ENCODE measurements at places on chromosomes 2 and 18.
A peak's percentile ranks its signal among the peaks of the same experiment; 100 is the strongest.

GRCh38 chr2:133040170-133040569 lies 370.2 kb upstream of the LYPD1 start:
- no peak for DNase-seq

GRCh38 chr18:33578518-33579348 lies 714 bp downstream of the ASXL3 start:
- DNase-seq: no peak

- DNase-seq: no peak
Measured at GRCh38 chr2:107585851-107586250, 240.8 kb upstream of the RGPD4 start.

- no peak for DNase-seq
Measured at GRCh38 chr2:204505946-204506345, 39.3 kb upstream of the PARD3B start.

DNA sequence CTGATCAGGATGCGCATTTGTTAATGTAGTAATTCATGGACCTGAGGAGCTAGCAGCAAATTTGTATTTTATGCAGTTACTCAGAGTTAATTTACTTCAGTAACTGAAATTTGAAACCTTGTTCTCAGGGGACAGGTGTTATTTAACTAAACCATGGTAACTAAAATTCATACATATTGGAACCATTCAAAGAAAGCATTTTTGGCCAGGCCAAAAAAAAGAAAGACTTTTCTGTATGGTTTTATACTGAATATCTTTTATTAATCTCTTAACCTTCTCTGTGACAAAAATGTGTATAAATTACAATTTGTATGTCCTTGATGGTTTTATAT lies 4.4 kb upstream of the KLHL23 start:
- DNase-seq: no peak

GRCh38 chr2:111896576-111896975 lies 1.8 kb upstream of the MERTK start:
- DNase-seq: no peak

GRCh38 chr2:220590476-220590875 lies 963.0 kb downstream of the SLC4A3 start:
- DNase-seq: no peak

- no peak for DNase-seq
Measured at GRCh38 chr2:40751981-40752380, 300.1 kb upstream of the SLC8A1 start.

- no peak for DNase-seq
Measured at GRCh38 chr2:45263147-45263546, 253.9 kb upstream of the SIX2 start.

DNA sequence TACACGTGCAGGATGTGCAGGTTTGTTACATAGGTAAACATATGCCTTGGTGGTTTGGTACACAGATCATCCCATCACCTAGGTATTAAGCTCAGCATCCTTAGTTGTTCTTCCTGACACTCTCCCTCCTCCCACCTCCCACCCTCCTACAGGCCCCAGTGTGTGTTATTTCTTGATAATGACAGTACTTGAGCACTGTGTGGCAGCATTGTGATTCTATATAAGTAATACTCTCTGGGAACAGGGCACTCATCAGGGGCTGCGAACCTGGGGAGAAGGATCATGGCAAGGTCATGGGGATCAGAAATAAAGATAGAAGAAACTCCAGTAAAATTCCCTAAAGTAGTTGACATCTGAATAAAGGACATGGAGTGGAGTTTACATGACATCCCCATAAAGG lies 1256.2 kb upstream of the CRIM1 start:
- no peak for DNase-seq

- DNase-seq: no peak
Measured at GRCh38 chr2:219323434-219323833, 9.1 kb downstream of the RESP18 start.

GRCh38 chr2:191983186-191983585 lies 136.3 kb upstream of the CAVIN2 start:
- DNase-seq: no peak

DNA sequence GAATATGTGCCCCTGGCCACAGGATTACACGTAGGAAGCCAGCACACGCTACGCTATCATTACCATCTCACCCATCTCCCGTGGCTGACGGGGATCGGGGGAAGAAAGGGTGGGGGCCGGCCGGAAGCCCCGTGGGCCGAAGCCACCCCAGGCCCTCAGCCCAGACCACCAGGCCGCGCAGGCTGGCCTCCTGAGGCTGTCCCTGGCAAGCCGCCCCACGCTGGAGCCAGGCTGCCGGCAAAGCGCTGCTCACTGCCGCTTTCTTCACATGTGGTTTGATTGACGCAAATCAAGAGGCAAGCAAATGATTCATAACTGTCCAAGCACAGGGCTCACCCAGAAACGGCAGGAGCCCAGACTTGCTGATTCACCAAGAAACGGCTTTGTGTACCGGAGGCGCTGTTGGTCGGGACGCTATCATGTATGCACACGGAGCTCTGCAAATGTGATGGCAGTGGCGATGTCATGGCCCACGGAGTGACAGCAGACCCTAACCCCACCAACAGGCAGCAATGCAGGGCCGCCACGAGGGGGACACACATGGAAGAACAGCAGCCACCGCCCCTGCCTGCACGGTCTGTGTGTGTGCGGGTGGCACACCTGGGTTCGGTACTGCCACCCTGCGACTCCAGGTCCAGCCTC lies 125.7 kb downstream of the HDAC4 start:
- DNase-seq: peak; percentile 63

DNA sequence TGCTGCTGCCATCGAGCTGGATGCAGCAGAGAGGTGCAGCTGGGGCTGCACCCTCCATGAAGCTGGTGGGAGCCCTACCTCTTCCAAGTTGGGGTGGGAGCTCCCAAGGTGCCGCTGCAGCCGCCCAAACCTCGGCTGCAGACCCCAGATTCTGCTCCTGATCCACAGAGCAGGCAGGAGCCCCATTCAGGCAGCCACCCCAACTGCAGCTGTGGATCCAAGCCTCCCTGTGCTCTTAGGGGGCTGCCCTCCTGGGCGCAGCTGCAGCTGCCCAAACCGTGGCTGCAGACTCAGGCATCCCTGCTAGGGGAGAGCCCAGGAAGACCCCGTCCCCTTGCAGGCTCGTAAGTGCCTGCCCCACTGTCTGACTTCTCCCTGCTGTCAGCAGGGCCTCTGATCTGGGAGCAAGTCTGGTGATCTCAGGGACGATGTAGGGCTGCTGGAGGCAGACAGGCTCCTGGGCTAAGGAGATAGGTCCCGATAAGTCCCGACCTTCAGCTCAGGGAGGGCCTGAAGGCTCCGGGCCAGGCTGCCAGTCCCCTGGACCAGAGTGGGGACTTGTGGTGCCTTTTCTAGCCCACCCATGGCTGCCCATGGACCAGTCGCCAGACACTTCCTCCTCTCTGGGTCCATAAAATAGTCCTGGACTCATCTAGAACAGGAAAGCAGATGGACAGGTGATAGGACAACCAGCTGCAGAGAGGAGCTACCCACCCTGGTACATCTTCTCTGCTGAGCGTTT lies 767.1 kb upstream of the CDH7 start:
- DNase-seq: no peak

DNA sequence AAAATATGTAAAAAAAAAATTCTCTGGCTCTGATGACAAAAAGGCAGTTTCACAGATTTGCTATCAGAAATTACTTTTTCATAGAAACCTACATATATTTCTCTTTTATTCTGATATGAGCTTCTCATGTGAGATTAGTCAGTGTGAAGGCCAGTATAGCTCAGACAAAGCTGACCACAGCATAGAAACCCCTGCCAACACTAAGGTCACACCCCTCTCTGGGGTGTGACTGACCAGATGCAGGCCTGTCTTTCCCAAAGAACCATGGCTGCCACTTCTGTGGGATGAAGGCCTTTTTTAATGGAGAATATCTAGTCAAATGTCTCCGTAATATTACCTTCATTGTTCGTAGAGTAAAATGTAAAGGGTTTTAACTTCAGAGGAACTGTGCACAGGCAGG lies 330.3 kb upstream of the KCNJ3 start:
- no peak for DNase-seq

DNA sequence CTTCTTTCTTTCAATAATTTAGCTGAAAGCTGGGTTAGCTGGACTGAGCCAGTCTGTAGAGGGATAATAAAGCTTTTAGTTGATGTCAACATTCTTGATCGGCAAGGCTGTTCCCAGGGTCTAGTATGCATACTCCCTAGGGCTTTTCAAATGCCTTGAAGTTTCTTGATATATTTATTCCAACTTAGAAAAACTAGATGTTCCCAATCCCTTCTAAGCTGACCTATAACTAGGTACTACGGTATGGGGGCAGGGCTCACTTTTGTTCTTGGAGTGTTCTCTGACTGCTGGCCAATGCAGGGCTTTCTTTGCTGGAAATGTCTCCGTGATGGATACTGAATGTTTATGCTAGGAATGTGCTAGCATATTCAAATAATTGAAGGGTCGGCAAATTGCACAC lies 258.6 kb upstream of the TANK start:
- DNase-seq: no peak

GRCh38 chr2:168182550-168183249 lies 64.7 kb downstream of the STK39 start:
- DNase-seq: no peak

- no peak for DNase-seq
Measured at GRCh38 chr2:70775141-70775540, 7.1 kb upstream of the ADD2 start.

DNA sequence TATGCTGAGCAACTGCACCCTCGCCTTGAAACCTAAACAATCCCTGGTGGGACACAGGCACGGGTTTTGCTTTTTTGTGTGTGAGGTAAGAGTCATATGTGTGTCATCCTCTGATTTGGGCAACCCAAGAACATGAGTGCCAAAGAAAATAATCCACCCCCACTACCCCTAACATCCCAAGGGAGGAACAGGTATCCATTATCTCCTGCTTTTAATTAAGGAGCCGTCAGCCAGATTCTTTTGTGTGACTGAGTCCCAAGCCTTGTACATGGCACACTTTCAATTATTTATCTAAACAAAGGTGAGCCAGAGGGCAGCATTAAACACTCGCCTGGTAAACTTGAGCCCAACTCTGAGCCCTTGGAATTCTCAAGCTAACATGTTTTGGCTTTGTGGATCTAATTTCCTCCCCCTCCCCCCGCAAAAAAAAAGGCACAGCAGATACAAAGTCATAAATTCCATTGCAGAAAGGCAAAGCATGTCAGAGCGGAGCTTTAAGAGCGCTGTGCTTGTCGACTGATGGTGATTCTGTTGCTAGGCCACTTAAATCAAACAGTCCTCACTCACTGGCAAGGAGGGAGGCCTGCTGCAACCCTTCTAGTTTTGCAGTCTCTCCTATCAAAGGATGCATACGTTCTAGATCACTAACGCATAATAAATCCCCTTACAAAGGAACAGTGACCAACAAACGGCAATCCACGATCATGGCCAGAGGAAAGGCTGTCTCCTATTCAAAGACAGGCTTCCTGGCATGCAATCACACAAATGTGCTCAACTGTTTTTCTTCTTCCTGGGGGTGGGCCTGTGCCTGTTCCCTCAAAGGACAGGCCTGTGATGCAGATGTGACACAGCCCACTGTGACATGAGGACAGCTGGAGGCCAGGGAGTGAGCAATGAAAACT lies 143.5 kb upstream of the LMAN1 start:
- no peak for DNase-seq

- no peak for DNase-seq
Measured at GRCh38 chr2:99949963-99950362, 192.4 kb downstream of the AFF3 start.

DNA sequence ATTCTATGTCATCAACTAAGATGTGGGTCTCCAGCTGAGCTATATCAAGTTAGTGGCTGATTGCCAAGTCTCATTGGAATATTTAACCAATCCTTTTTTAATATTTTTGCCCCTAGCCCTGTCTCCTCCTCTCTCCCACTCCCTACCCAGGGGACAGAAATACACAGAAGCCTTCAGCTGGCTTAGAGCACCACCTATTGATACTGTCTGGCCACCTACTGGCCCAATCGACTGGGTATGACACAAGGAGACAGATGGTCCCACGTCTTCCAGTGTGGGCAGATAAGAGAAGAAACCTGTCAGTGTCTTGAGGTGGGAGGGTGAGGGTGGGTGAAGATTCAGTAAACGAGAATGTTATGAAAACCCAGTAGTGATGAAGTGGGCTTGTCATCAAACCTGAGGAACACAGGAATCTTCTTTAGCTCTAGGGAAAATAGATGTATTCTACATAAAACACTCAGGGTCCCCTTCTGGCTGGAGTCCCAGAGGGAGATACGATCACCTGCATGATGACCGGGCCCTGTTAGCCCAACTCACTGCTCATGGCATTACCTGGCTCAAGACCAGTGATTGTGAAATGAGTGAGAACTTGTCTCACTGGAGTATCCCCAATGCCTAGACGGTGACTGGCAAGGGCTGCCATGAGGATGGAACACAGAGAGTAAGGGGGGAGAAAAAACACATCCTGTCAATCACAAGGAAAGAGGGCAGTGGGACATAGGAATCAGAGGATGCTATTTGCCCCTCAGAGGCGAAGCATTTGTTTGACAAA lies 26.7 kb downstream of the POLR1A start:
- DNase-seq: no peak

GRCh38 chr2:223930103-223930976 lies 14.8 kb downstream of the WDFY1 start:
- DNase-seq: no peak

DNA sequence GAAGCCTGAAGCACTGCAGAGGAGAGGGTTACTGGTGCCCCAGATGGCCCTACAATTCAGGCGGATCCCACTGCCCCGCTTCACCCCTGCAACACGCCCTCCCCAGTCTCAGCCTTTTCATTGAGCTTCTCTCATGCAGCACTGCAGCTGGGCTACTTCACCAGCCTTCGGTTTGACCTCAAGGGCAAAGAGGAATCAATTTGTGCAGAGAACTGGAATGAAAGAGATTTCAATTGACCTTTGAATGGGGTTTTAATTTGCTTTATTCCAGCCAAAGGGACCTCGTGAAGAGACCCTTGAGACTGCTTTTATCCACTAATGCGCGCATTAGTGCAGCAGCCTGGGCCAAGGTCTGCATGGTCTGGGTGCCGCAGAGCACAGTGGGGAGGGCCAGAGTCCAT lies 8.8 kb upstream of the POMC start:
- DNase-seq: no peak

DNA sequence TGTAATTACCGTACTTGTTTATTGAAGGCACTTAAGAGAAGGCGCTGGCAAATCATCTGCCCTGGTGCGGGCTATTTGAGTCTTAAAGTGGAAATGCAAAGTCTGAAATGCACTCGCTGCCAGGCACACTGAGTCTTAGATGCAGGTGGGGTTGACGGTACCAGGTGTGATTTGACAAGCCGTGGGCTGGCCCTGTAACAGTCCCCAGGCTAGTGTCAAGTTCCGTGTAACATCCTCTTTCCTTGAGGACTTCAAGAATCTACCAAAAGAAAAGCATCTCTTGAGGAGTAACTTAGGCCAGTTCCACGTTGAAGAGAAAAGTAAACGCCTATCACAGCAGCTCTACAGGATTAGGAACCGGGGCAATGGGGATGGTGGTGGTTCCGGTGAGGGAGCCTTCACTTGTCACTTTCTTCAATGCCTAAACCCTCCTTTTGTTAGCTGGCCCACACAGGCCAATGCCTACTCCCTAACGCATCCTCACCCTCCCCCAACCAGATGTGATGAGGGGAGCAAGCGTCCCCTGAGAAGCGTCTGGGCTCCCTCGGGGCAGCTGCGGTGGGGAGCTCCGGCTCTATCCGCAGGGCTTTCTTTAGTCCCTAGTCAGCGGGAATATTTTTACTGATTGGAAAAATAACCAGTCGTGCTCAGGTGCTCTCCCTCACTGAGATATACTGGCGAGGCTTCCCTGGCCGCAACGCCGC lies 1.5 kb upstream of the UGP2 start:
- no peak for DNase-seq
